Ovary (tissue), 10 donors: ENCODE measurements at places on chromosomes 11 and 22. TPM values are rescaled to one million over a fixed set of nuclear protein-coding genes. Genes with fewer than 3 reads are reported as not detected.

The XKR3 gene
- total RNA-seq, result not detected

The POU2AF1 gene
- total RNA-seq, result 1.6 TPM

The JHY gene
- 3.2 TPM for total RNA-seq

The TRIM49 gene
- not detected for total RNA-seq

The ELMOD1 gene
- total RNA-seq, result 0.69 TPM

The HOATZ gene
- total RNA-seq, result 1.7 TPM

The SCGB1D2 gene
- total RNA-seq, result 69.2 TPM

The GAL3ST3 gene
- total RNA-seq, result not detected

The OR8G5 gene
- total RNA-seq, result not detected

The OR52A1 gene
- total RNA-seq, result not detected

The OLFML1 gene
- 38.8 TPM for total RNA-seq

The ANKK1 gene
- total RNA-seq, result 0.41 TPM

The FGF4 gene
- total RNA-seq, result not detected

The OR2AG1 gene
- total RNA-seq, result not detected
